Activated CD8-positive, alpha-beta T cell treated with anti-CD3 and anti-CD28 coated beads, Interleukin-2, amount 10 ng/mL, durations not matched to agents 7 days and 5 days (primary cell): ENCODE measurements at places on chromosomes 11 and 22. TPM values are rescaled to one million over a fixed set of nuclear protein-coding genes. Genes with fewer than 3 reads are reported as not detected.

GRCh38 chr11:63829823-63830489, 9.0 kb upstream of the MARK2 start:
- no peak overlapping the region for H3K4me3 ChIP-seq
- H3K27ac ChIP-seq = no peak overlapping the region
- no peaks in the 10 kb centered on the region for H3K27me3 ChIP-seq
- H3K36me3 ChIP-seq = peaks cover 15% of the 10 kb centered on the region
- H3K4me1 ChIP-seq = peaks cover 14% of the 10 kb centered on the region
- peak; percentile 35 for DNase-seq

- no peaks in the 10 kb centered on the region for H3K36me3 ChIP-seq
- DNase-seq = no peak
- peaks cover 3% of the 10 kb centered on the region for H3K27me3 ChIP-seq
- H3K4me1 ChIP-seq = no peaks in the 10 kb centered on the region
- no peak overlapping the region for H3K27ac ChIP-seq
- no peak overlapping the region for H3K4me3 ChIP-seq
Measured at GRCh38 chr11:93279851-93280347, 50.6 kb upstream of the DEUP1 start.

DNA sequence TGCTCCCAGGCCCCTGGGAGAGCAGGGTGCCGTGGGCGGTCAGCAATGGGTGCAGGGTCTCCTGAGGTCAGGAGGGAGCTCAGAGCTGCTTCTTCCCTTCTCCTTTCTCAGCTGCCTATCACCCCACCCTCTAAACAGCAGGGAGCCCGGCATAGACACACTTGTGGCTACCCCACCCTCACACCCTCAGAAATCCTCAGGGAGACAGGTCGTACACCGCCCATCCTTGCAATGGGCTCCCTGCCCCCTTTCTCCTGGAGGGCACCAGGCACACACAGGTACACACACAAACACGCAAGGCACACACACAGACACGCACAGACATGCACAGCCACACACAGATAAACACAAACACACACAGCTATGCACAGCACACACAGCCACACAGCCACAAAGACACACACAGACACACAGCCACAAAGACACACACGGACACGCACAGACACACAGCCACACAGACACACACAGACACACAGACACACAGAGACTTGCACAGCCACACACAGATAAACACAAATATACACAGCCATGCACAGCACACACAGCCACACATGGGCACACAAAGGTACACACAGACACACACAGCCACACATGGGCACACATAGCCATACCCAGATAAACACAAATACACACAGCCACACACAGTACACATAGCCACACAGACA, 44.9 kb upstream of the TH start:
- no peaks in the 10 kb centered on the region for H3K36me3 ChIP-seq
- no peak overlapping the region for H3K27ac ChIP-seq
- peak; percentile 18 for DNase-seq

- H3K27me3 ChIP-seq = peaks cover 16% of the 10 kb centered on the region
- DNase-seq = no peak
- H3K36me3 ChIP-seq = no peaks in the 10 kb centered on the region
- H3K4me3 ChIP-seq = no peak overlapping the region
- no peaks in the 10 kb centered on the region for H3K4me1 ChIP-seq
- H3K27ac ChIP-seq = no peak overlapping the region
Measured at GRCh38 chr11:113567867-113568544, 92.8 kb upstream of the DRD2 start.

- no peak overlapping the region for H3K27ac ChIP-seq
- H3K4me1 ChIP-seq = no peaks in the 10 kb centered on the region
- no peak overlapping the region for H3K4me3 ChIP-seq
- DNase-seq = no peak
- H3K27me3 ChIP-seq = no peaks in the 10 kb centered on the region
- peaks cover 56% of the 10 kb centered on the region for H3K36me3 ChIP-seq
Measured at GRCh38 chr11:113805640-113806039, 26.0 kb downstream of the CLDN25 start.

DNA sequence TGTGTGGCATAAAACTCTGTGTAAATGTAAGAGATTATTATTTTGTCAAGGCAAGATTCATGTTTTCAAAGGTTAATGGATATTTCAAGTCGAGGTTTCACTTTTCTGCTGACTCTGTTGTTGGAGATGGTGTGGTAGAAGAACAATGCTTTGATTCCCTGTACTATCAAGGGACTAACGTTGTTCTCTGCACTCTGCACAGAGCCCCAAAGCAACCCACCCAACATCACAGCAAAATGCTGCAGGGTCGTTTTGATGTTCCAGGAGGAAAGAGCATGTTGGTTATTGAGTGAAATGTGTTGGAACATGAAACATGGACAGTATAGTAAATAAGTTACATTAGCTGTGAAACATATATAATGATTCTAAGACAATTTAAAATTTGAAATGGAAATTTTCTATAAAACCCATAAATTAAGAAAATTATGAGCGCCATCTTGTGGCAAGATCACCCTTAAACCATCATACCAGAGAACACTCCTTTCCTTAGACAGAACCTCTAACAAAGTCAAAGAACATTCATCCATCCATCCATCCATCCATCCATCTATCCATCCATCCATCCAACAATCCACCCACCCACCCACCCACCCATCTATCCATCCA, 164.4 kb upstream of the ZBED5 start:
- no peak overlapping the region for H3K27ac ChIP-seq
- H3K27me3 ChIP-seq = peaks cover 18% of the 10 kb centered on the region
- no peak overlapping the region for H3K4me3 ChIP-seq
- H3K36me3 ChIP-seq = no peaks in the 10 kb centered on the region
- peak; percentile 43 for DNase-seq

DNA sequence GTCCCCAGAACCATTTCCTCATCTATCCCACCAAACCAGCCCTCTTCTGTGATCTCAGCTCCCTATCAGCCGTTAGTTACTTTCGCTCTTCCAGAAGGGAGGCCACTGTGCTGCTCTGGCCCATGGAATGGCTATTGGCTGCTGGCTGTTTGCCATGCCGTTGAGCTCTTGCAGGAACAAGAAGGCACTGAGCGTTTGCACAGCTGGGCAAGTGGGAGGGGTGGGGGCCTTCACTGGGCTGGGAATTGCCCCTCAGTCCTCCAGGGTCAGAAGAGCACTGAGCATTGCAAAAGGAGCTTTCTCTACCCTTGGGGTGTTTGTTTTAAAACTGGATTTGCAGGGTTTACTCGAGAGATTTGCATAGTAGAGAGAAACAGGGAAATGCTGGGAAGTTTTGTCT, 129.0 kb upstream of the PARVA start:
- peaks cover under 1% of the 10 kb centered on the region for H3K4me1 ChIP-seq
- H3K4me3 ChIP-seq = no peak overlapping the region
- no peak for DNase-seq
- no peaks in the 10 kb centered on the region for H3K36me3 ChIP-seq
- H3K27me3 ChIP-seq = no peaks in the 10 kb centered on the region
- no peak overlapping the region for H3K27ac ChIP-seq

DNA sequence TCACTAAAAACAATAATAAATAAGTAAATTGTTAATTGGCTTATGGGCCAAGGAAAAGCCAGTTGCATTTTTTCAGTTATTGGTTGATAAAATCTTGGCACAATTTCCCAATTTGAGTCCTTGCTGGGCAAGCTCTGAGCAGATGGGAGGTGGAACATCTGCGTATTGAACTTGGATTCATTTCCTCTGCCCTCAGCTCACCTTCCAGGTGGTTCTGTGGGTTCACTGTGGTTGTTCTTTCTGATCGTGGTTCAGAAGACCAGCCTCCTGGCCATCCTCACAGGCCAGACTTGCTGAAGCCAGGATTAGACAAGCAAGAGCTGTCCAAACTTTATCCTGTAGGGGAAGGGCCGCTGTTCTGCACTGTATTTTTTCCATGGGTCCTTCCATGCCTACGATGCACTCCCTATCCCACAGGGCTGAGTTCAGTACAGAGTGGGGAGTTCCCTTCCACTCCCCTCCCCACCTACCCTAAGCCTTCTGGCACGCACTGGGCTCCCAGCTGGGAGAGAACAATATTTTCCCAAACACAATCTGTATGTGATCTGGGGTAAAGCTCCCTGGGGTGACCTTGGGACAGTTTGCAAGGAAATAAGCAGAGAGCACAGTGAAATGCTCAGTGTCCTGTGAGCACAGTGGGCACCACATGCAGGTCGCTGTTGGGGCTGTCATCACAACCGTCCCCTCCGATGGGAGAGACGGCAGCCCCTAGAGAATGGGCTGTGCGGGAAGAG, 43.5 kb upstream of the TP53I11 start:
- DNase-seq = peak; percentile 8
- H3K4me3 ChIP-seq = no peak overlapping the region
- peaks cover 11% of the 10 kb centered on the region for H3K27me3 ChIP-seq
- no peak overlapping the region for H3K27ac ChIP-seq
- no peaks in the 10 kb centered on the region for H3K4me1 ChIP-seq

DNA sequence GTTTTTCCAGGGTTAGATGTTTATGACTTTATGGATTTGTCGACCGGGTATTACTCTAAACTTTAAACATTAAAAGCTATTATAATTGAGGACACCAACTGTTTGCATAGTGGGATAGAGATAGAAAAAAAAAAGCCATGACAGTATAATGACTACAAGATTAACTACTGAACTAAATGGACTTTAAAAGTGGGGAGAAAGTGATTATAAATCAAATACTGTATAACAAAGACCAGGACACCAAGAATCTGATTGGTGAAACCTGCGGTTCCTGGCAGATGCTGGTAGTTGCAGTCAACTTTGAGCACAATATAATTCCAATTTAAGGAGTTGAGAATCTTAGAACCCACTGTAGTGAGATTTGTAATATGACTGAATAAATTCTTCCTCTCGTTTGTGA, 2.5 kb downstream of the CRKL start:
- DNase-seq = no peak
- H3K4me3 ChIP-seq = peak overlapping the region; percentile 99
- peaks cover 42% of the 10 kb centered on the region for H3K36me3 ChIP-seq
- no peak overlapping the region for H3K27ac ChIP-seq

GRCh38 chr11:124861670-124862069, 3.6 kb upstream of the ROBO3 start:
- H3K36me3 ChIP-seq = no peaks in the 10 kb centered on the region
- H3K4me1 ChIP-seq = peaks cover 6% of the 10 kb centered on the region
- peaks cover 58% of the 10 kb centered on the region for H3K27me3 ChIP-seq
- no peak for DNase-seq

DNA sequence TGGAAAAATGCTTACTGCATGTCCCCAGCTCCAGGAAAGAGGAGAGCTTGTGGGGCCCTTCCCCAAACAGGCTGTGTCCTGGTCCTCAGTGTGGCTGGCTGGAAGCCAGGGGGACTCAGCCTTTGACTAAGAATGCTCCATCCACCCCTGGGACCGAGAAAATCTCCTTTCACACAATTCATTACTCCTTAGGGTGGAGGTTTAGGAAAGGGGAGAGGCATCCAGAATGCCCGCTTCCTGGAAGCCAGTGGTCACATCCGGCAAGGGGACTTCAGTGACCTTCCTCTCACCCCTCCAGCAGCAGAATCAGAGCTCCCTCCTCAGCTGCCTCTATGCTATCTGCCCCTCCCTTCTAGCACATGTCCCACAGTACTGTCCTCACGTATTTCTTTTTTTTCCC, 21.9 kb downstream of the ATG16L2 start:
- H3K4me1 ChIP-seq = peaks cover 35% of the 10 kb centered on the region
- no peak overlapping the region for H3K4me3 ChIP-seq
- peak overlapping the region; percentile 23 for H3K27ac ChIP-seq

- peaks cover 4% of the 10 kb centered on the region for H3K27me3 ChIP-seq
- peak; percentile 76 for DNase-seq
- H3K27ac ChIP-seq = no peak overlapping the region
Measured at GRCh38 chr11:19557720-19558140, 154.9 kb upstream of the NAV2 start.

DNA sequence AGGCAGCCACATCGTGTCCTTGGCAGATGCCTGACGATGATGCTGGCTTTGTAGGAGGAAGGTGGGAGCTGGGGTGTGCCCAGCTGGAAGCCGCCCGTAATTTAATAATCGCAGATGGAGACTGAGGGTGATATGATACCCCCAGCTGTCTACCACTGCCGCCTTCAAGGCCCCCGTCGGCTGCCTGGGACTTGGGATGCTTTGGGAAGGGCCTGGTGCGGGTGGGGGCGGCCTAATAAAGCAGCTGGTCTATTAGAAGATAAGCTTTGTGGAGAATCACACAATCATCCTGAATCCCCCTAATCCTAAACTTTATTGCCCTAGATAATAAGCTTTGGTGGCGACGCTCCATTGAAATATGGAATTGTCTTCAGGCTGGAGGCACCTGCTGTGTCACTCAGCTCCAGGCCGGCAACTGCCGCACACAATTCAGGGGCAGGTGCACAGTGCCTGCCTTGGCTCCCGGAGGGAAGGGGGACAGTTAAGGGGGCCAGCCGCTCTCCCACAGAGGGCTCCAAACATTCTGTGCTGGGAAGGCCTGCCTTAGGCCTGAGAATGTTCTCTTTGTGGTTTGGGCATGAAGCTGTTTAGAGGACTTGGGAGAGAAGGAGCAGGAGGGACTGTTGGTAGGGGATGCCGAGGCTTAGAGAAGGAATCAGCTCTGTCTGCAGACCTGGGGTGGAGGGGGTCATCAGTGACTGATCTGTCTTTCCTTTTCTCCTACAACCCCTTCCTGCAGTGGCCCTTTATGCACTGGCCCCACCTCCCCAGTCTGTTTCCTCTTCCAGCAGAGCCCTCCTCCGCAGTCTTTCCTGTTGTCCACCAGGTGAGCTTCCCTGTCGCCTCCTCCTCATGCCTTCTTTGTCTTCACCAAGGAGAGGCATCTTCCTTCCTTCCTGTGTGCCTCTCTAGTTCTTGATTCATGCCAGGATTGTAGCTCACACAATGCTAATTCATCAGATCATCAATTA, 65.3 kb downstream of the ARL14EP start:
- H3K36me3 ChIP-seq = no peaks in the 10 kb centered on the region
- H3K4me3 ChIP-seq = no peak overlapping the region
- H3K4me1 ChIP-seq = no peaks in the 10 kb centered on the region
- no peak overlapping the region for H3K27ac ChIP-seq

- no peak overlapping the region for H3K4me3 ChIP-seq
- H3K36me3 ChIP-seq = no peaks in the 10 kb centered on the region
- DNase-seq = no peak
- H3K27ac ChIP-seq = no peak overlapping the region
- no peaks in the 10 kb centered on the region for H3K4me1 ChIP-seq
Measured at GRCh38 chr11:34567733-34568132, 53.2 kb upstream of the EHF start.

GRCh38 chr11:119473226-119473625, 50.3 kb upstream of the THY1 start:
- H3K4me1 ChIP-seq = no peaks in the 10 kb centered on the region
- peaks cover 4% of the 10 kb centered on the region for H3K27me3 ChIP-seq
- no peak overlapping the region for H3K27ac ChIP-seq
- DNase-seq = no peak

- no peak overlapping the region for H3K4me3 ChIP-seq
- H3K36me3 ChIP-seq = peaks cover 5% of the 10 kb centered on the region
- no peak overlapping the region for H3K27ac ChIP-seq
- H3K4me1 ChIP-seq = no peaks in the 10 kb centered on the region
- H3K27me3 ChIP-seq = no peaks in the 10 kb centered on the region
Measured at GRCh38 chr11:104682206-104682605, 216.1 kb downstream of the CASP12 start.

Gene GPHA2
- total RNA-seq = not detected

Gene ATXN10
- 114 TPM for total RNA-seq

Gene MAJIN
- total RNA-seq = not detected

Gene CDCA5
- 129 TPM for total RNA-seq

Gene WNT11
- total RNA-seq = 0.83 TPM

Gene KRTAP5-1
- not detected for total RNA-seq

Gene HTR3A
- total RNA-seq = not detected

Gene TYR
- not detected for total RNA-seq

Gene SCO2
- 13.9 TPM for total RNA-seq

Gene FGF3
- total RNA-seq = not detected

Gene RASSF7
- total RNA-seq = 32.2 TPM

Gene ESAM
- 0.55 TPM for total RNA-seq

Gene UPK3A
- not detected for total RNA-seq

Gene CCDC157
- 4.3 TPM for total RNA-seq

Gene USP2
- total RNA-seq = 0.55 TPM
